ENCODE measurements at places on chromosomes 2 and 18.

- DNase-seq: no peak
These were observed 17.1 kb upstream of the SLC39A10 start for GRCh38 chr2:195639959-195640358.

- DNase-seq: no peak
These were observed 100.8 kb upstream of the HAAO start for GRCh38 chr2:42893047-42893758.

DNA sequence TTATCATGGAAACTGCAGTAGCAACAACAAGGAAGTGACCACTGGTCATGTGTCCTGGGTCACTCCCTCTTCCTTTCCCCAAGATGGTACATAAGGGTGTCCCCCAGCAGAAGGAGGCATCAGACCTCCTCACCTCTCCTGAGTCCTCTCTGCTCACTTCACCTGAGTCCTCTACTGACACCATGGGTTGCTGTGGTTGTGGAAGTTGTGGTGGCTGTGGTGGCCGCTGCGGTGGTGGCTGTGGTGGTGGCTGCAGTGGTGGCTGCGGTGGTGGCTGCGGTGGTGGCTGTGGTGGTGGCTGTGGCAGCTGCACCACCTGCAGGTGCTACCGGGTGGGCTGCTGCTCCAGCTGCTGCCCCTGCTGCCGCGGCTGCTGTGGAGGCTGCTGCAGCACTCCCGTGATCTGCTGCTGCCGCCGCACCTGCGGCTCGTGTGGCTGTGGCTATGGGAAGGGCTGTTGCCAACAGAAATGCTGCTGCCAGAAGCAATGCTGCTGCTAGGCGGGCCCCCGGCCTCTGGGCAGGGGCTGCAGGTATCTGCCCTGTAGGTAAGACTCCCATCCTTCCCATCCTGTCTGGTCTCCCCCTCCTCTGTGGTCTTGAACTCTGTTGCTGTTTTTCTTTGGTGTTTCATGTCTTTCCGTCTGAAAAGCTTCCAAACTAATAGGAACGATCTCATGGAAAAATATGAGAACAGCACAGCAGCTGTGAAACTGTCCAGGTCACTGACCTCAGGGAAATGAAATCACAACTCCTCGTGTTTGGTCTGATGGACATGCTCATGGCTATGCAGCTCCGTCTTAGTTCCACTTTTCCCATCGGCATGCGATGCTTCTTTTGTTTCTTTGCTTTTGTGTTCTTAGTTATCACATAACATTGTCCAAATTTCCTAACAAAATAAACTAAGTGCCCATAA lies at the start of gene SCYGR4:
Gene SCYGR4 (plus strand): TSS at position 183 of the 915 bp plus-strand sequence. CDS start 0 bp downstream, at position 183.
- DNase-seq: no peak

DNA sequence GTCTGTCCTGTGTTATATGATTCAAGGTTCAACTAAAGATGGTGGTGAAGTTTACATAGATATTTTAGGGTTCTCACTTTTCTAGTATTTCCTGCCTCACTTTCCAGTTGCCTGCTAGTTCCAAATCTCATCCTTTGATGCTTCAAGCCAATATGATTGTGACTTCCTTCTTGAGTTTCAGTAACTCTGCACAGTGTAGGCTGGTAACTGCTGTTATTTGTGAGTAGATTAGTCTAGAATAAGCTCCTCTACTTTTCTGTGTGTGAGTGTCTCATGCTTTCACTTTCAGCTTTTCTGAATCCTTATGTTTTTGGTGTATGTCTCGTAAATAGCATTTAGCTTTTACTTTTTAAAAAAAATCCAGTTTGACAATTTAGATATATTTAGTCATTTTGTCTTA lies 42.6 kb downstream of the GALNT1 start:
- DNase-seq: no peak

DNA sequence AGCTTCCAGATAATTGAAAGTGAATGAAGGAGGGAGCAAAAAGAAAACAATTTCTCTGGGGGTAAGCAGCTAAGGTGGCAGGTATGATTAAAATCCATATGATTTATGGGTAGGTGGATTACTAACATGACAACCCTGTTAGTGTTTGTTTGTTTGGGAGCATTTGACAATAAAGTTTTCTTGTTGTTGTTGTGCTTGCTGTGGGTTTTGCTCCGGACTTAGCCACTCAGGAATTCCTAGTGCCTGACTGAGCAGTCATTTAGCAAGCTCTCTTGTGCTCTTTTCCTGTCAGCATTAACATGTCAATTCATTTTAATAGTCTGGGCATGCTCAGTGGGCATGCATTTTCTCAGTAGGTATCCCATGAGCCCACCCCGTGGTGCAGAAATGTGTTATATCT lies 674.8 kb upstream of the ZEB2 start:
- DNase-seq: no peak

- DNase-seq: no peak
These were observed 129.2 kb downstream of the IKZF2 start for GRCh38 chr2:213021971-213022899.

GRCh38 chr2:8368463-8368862 lies 313.4 kb upstream of the ID2 start:
- DNase-seq: no peak

- no peak for DNase-seq
These were observed 90.3 kb downstream of the C1QL2 start for GRCh38 chr2:119068154-119068725.

GRCh38 chr2:23681356-23682140 lies 245.4 kb downstream of the ATAD2B start:
- DNase-seq: no peak

- peak; percentile 86 for DNase-seq
These were observed 67.7 kb downstream of the SEPTIN10 start for GRCh38 chr2:109545828-109546713.

DNA sequence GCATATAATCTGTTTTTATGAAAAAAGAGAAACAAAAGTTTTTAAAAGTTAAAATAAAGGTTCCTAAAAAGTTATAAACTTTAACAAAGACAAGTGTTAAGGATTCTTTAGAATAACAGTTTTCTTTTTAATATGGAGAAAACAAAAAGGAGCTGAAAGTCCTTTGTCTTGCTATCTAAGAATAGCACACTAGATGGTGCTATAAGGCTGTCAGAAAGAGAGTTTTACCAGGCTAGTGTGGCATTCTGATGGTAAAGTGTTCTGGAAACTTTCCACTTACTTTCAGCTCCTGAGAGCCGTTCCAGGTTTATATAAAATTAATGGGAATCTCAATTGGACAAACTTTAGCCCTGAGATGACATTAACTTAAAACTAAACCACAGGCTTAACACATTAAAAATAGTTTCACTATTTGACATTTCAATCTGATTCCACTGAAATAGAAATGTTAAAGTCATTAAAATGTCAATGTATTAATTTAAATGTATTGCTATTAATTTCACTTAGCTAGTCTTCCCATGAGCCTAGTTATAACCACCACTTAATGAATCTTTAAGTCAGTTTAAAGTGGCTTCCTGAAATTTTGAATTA lies 3.7 kb downstream of the FBXO48 start:
- peak; percentile 92 for DNase-seq

- no peak for DNase-seq
These were observed 250.2 kb downstream of the LPIN1 start for GRCh38 chr2:11996618-11997017.

DNA sequence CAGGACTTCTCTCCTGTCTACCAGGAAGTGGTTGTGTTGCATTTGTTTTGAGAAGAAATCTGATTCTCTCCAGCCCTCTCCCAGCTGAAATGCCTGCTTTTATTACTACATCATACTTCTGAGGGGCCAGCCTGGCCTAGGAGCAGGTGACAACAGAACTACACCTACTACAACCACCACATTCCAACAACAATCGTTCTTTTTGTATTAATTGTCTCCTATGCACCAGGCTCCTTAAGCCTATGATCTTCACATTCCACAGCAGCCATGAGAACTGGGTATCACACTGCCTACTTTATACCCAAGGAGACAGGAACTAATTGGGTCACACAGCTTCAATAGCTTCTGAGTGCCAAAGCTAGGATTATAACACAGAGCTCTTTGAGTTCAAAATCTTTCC lies 167.7 kb downstream of the TDRD15 start:
- no peak for DNase-seq

GRCh38 chr2:190180313-190181122 lies 118.0 kb upstream of the MSTN start:
- peak; percentile 88 for DNase-seq

- DNase-seq: no peak
These were observed 120.4 kb upstream of the ACKR3 start for GRCh38 chr2:236449167-236449761.

DNA sequence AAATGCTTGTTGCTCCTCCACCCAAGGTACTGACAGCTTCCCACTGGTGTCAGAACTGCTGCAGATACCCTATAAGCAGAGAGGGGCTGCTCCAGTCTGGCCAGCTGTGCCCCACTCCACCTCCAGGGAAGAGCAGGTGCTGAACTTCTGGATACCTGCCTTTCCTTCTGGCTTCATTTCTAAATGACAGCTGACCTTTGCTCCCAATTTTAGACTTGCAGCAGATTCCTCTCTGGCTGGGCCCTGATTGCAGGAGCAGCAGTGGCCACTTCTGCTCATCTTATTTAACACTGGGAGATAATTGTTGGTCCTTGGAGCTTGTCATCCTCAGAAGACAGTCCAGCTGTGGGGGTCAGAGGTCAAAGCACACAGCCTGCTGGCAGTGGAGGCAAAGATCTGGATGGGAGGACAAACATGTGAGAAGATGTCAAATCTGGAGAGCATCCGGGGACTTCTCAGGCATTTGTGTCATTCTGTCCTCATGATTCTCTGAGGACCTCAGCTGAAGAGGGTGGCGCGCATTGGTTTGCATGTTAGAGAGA lies 38.9 kb downstream of the SETBP1 start:
- DNase-seq: no peak

DNA sequence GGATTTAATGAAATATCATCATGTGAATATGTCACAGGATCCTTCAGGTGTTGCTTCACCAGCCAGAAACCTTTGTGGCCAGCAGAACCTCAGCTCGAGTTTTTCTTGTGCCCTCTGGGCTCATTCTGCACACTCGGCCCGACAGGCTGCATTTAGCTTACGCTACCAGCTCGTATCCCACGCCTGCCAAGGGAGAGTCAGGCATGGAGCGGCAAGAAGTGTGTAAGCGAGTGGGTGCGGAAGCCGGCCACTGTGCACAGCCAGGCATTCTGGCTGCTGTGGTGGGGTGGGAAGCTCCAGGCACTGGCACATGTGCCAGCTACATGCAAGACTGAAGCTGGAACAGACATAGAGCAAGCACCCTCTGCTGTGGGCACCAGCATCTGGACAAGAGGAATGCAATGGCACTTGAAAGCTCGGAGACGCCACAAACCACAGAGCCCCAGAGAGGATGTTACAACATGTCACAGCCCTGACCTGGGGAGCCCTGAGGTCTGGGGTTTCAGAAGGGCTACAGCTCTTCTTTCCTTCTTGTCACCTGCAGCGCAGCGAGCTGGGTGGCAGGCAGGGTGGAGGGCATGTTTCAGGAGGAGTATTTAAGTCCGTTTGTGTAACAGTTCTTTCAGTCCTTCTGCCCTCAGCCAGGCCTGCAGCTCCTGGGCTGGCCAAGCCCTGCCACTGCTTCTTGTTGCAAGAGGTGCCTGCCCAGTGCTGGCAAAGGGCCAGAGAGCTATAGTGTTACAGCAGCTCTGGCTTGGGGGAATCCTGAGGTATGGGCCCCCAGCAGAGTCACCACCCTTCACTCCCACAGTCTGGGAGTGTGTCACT lies 257.3 kb upstream of the HNMT start:
- no peak for DNase-seq

All from Karpas-422 (cell line).